ENCODE measurements at places on chromosomes 12 and 14. TPM values are rescaled to one million over a fixed set of nuclear protein-coding genes. Genes with fewer than 3 reads are reported as not detected.

The ZNF84 gene
- total RNA-seq = 12.2 TPM

The OASL gene
- total RNA-seq = 4.1 TPM

The FAM186B gene
- total RNA-seq = 0.11 TPM

The NINJ2 gene
- 0.66 TPM for total RNA-seq

The GPR84 gene
- not detected for total RNA-seq

The OLR1 gene
- 0.40 TPM for total RNA-seq

The SPIC gene
- total RNA-seq = not detected

The ART4 gene
- total RNA-seq = not detected

The KRT72 gene
- total RNA-seq = not detected

The LTBR gene
- total RNA-seq = 248 TPM

The MYH6 gene
- total RNA-seq = 0.02 TPM

The NTF3 gene
- not detected for total RNA-seq

The ETFBKMT gene
- total RNA-seq = 0.40 TPM

The P2RX2 gene
- total RNA-seq = not detected

The NRXN3 gene
- total RNA-seq = 1.0 TPM

The HOXC13 gene
- total RNA-seq = 11.6 TPM

The MYF6 gene
- not detected for total RNA-seq

The CORO1C gene
- 166 TPM for total RNA-seq

The HOXC5 gene
- total RNA-seq = 0.53 TPM

The LTBP2 gene
- total RNA-seq = 8.3 TPM

The DUSP16 gene
- total RNA-seq = 9.7 TPM

The TAMALIN gene
- 0.56 TPM for total RNA-seq

The TTC9 gene
- total RNA-seq = 3.0 TPM

The ZNF268 gene
- 12.7 TPM for total RNA-seq

The GRIN2B gene
- total RNA-seq = 4.5 TPM

The LBHD2 gene
- total RNA-seq = 0.50 TPM

The TAS2R10 gene
- not detected for total RNA-seq

The PIWIL1 gene
- not detected for total RNA-seq

The SERPINA6 gene
- 0.80 TPM for total RNA-seq

The PRB2 gene
- total RNA-seq = not detected

The PLEK2 gene
- 25.9 TPM for total RNA-seq

The STON2 gene
- 0.93 TPM for total RNA-seq

The PLEKHD1 gene
- total RNA-seq = not detected

The KIF21A gene
- 20.9 TPM for total RNA-seq

The SLC6A12 gene
- total RNA-seq = 0.51 TPM

The ACRBP gene
- total RNA-seq = 0.45 TPM

The PPM1A gene
- 36.8 TPM for total RNA-seq

The TCL1B gene
- not detected for total RNA-seq

The MORN3 gene
- 0.33 TPM for total RNA-seq

The HSP90B1 gene
- total RNA-seq = 572 TPM

The TMEM119 gene
- total RNA-seq = not detected
